Activated CD4-positive, alpha-beta memory T cell treated with anti-CD3 and anti-CD28 coated beads, Interleukin-2, amount 10 ng/mL, durations not matched to agents 7 days and 5 days (primary cell): ENCODE measurements at places on chromosomes 4 and X.

DNA sequence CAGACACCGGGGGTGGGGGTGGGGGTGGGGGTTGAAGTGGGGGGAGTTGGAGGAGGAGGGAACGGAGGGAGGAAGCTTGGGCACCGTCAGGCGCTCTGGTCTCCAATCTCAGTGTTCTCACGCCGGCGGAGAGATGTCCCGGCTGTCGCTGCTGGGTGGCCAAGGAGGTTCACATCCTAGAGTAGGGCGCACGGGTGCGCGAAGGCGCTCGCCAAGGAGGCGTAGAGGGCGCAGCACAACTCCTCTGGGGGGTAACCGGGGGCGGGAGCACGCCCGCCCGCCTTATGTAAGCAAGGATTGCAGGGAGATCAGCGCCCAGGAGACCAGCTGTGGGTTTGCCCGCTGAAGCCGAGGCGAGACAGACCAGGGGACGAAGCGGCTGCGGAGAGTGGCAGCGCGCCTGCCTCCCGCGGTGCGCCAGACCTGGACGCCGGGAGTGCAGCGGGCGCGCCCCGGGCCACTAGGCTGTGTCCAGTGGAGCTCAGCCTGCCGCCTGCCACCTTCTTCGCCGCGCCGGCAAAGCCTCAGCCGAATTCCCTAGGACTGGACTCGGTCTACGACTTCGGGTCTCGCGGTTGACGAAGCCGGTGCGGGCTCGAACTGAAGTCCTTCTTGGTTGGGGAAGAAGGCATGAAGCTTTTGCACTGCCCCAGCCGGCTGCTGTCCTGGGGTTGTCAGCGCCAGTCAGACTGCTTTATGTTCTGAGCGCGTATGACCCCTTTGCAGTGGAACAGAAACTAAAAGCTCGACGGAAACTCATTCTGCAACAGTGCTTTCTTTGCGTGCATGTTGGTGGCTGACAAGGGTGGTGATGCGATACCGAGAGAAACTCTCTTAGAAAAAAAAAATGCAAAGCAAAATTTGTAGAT lies 707 bp upstream of the UNC5C start:
- DNase-seq, result peak; percentile 36

DNA sequence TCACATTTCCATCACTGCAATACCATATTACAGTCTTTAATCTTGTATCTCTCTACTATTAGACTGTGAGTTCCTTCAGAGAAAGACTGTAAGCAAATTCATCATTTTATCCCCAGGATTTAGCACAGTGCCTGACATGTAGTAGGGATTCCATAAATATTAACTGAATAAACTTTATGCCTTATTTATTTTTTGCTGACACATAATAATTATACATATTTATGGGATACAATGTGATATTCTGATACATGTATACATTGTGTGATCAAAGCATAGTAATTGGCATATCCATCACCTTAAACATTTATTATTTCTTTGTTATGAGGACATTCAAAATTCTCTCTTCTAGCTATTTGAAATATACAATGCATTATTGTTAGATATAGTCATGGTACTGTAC lies 3.7 kb downstream of the PPEF2 start:
- DNase-seq, result no peak

DNA sequence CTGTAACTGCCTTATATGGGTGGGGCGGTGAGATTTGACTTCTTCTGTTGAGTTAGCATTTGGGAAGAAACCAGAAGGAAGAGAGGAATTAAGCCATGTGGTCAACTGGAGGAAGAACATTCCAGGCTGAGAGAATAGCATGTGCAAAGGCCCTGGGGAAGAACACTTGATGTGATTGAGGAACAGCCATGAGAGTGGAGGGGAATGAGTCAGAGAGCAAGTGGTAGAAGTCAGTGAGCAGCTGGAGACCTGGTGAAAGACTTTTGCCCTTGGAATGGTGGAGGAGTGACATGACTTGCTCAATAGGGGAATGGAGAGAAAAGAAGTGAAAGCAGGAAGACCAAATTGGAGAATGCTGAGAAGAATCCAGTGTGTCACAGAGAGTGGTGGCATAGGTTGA lies 327.8 kb upstream of the HAND2 start:
- no peak for DNase-seq

GRCh38 chrX:72735561-72735960 lies 21.5 kb upstream of the PHKA1 start:
- no peak for DNase-seq

DNA sequence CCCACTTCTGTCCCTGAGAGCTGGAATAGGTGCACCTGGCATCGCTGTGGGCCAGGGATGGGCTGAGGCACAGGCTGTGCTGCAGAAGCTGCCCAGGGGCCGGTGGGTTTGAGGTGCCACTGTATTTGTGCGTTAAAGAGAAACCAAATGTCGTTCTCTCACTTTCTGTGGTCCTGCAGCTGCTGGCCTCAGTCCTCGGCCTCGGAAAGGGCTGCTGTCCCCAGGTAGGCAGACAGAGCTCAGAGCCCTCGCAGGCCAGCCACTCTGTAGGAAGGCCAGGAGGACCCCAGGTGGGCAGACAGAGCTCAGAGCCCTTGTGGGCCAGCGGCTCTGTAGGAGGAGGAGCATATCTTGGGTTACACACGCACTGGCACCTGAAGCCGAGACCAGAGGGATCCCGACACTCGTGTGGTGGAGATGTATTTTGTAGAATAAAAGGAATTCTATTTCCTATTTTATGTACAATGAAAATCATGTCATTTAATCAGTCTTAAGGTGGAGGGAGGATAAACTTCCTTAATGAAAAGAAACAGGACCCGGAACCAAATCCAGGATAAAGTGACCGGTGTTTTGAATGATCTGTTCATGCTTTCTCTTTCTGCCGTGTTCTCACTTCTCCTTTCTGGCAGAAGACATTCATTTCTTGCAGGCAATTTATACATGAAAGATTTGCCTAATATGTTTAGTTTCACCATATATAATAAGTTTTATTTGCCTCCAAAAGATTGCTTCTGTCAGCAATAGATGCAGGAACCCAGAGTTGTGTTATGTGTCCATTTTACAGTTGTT lies 54.4 kb upstream of the HGFAC start:
- no peak for DNase-seq

DNA sequence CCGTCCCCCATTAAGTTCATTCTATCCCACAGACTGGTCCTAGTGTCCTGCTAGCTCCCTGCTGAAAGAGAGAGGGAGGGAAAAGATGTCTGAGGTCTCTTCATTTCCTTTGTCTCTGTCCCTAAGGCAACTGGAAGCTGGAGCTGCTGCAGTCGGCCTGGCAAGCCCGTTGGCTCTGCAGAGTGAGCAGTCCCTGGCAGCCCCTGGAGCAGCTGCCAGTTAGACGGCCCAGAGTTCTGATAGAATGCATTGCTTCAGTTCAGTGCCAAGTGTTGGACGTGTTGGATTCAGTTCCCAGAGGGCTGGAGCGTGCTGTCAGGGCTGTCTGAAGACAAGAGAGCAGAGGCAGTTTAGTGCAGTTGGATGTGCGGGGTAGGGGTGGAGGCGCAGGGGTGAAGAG lies 975 bp downstream of the KCNE5 start:
- no peak for DNase-seq

DNA sequence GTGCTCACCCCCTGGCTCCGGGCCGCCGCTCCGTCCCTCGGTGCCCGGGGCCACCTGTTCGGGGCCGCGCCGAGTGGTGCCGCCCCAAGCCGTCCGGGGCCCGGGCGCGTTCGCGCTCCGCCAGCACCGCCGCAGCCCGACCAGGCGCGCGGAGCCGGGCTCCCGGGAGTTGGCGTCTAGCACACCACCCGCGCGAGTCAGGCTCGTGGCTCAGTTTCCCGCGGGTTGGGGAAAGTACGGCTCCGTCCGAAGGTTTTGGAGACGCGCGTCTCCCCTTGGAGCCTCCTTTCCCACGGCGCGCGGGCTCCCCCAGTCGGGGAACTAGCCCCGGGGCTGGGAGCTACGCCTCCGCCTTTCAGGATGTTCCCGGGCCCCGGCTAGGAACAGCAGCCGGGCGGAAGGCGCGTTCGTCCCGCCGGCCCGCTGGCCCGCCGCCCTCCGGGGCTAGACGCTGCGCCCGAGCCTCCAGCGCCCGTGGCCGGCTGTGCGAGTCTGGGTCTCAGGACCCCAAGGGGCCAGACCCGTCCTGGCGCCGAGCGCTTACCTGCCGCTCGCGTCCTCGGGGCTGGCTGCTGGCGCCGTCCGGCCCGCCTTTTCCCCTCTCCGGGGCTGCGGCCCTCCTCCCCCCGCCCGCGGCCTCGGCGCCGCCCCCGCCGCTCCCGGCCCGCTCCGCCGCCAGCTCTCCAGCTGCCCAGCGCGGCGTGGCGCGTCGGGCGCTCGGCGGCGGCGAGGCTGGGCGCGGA lies at the start of gene ADGRG2:
ADGRG2 (minus strand) TSS at position 571 of the 743 bp plus-strand sequence. CDS start 53,634 bp downstream, outside the sequence.
- DNase-seq, result no peak

DNA sequence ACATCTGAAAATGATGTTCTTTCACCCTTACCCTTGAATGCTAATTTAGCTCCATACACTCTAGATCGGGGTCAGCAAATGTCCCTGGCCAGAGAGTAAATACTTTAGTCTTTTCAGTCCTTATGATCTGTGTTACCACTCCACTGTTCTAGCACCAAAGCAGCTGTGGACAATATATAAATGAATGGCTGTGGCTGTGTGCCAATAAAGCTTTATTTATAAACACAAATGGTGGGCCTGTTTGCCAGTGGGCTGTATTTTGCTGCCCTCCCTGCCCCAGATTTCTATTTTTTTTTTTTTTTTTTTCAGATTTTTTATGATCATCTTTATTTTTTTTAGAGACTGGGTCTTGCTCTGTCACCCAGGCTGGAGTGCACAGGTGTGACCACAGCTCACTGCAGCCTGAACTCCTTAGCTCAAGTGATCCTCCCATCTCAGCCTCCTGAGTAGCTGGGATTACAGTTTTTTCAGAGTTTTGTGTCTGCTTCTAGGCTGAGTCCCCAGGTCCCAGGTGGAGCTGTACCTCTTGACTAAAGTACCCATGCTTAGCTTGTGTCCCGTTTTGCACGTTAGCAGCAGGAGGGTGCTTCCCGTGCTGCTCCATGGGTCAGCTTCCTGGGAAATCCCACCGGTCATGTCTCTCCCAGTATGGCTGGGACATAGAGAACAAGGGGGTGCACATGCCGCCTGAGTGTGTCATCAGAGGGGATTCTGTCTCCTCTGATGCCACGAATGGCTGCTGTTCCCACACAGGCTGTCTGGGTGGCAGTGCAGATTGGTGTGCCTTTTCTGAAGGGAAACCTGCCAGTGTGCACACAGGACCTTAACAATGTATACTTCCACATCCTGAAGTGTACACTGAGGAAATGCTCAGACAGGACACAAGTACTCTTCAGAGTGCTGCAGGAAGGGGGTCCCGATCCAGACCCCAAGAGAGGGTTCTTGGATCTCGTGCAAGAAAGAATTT lies 16.0 kb upstream of the GRPEL1 start:
- DNase-seq, result no peak

- no peak for DNase-seq
Measured at GRCh38 chr4:155911905-155912304, 8.4 kb downstream of the TDO2 start.

- no peak for DNase-seq
Measured at GRCh38 chrX:110734271-110734670, 61.3 kb downstream of the CHRDL1 start.
